Left lung (tissue), 14 donors: ENCODE measurements at places on chromosomes 3 and 15. TPM values are rescaled to one million over a fixed set of nuclear protein-coding genes. Genes with fewer than 3 reads are reported as not detected.

Gene SMAD6
- total RNA-seq: 84.9 TPM

Gene USP50
- not detected for total RNA-seq

Gene CAMK2N2
- 0.34 TPM for total RNA-seq

- no peaks in the 10 kb centered on the region for H3K27me3 ChIP-seq
- DNase-seq: no peak
- H3K27ac ChIP-seq: no peak overlapping the region
Observed at GRCh38 chr3:153180860-153181372, 18.9 kb downstream of the RAP2B start.

GRCh38 chr3:61828184-61828874 is 267.0 kb downstream of the PTPRG start:
- no peaks in the 10 kb centered on the region for H3K36me3 ChIP-seq
- peak; percentile 22 for DNase-seq
- H3K27me3 ChIP-seq: no peaks in the 10 kb centered on the region

- H3K36me3 ChIP-seq: no peaks in the 10 kb centered on the region
- H3K4me3 ChIP-seq: no peak within 1 kb of the TSS
- no peaks in the 10 kb centered on the region for H3K27me3 ChIP-seq
- no peak for DNase-seq
Observed at GRCh38 chr15:23447107-23447500, at the start of gene GOLGA6L2. GOLGA6L2 (minus strand) TSS chr15:23447243; CDS start chr15:23447181, 62 bp downstream.

DNA sequence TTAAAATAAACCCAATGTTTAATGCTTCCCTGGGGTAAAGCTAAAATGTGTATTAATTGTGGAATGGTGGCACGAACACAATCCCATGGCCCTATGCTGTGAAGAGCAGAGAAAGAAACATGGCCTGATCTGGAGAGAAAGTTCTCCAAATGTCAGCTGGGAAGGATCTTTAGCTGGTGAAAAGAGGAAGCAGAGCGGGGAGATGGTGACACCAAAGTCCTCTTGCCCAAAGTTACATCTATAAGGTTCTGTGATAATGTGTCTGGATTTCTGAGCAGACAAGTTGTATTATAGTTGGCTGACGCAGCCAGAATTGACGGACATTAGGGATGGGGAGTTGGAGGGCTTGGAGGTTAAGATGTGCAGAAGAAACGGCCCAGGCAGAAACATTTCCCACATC is 196.2 kb downstream of the CHST2 start:
- H3K27me3 ChIP-seq: no peaks in the 10 kb centered on the region
- DNase-seq: no peak
- H3K4me1 ChIP-seq: no peaks in the 10 kb centered on the region
- H3K36me3 ChIP-seq: no peaks in the 10 kb centered on the region

DNA sequence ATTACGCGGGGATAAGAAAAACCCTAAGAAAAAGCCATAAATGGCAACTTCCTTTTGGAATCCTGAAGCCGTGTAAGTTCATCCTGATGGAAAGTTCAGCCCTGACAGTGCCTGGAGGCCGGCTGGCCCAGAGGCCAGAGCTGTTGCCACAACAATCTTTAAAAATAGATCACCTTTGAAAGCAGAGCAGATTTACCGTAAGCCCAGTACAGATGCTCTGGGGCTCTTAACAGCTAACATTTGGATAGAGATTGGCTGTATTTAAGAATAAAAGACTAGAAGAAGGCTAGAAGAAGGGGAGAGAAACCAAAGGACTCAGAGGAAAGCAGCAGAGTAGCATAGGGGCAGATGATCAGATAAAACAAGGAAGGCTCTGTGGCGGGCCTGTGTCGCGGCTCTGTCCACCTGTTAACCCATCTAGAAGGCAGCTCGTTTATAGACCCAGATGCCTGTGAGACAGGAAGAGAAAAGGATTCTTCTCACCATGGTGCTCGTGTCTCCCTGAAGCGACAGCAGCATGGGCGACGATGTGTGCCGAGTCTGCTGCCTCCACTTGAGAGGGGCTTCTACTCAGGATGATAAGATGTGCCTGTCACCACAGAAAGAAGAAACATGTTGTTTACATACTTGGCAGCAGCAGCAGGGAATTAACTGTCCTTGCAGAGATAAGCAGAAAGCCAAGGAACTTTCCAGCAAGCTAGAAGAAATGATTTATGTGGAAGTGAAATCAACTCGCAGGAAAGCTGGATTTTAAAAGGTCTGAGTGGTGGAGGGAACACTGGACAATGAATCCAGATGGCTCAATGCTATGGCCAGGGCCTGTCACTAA is 69.9 kb downstream of the SYNM start:
- no peaks in the 10 kb centered on the region for H3K4me1 ChIP-seq
- DNase-seq: no peak
- H3K27ac ChIP-seq: no peak overlapping the region
- H3K36me3 ChIP-seq: no peaks in the 10 kb centered on the region
- no peak overlapping the region for H3K4me3 ChIP-seq

Gene VPS8
- total RNA-seq: 114 TPM

Gene GOLGA8A
- 47.7 TPM for total RNA-seq

GRCh38 chr3:114872050-114872449 is 275.0 kb downstream of the ZBTB20 start:
- H3K36me3 ChIP-seq: no peaks in the 10 kb centered on the region
- no peaks in the 10 kb centered on the region for H3K27me3 ChIP-seq
- H3K4me1 ChIP-seq: no peaks in the 10 kb centered on the region
- no peak overlapping the region for H3K27ac ChIP-seq
- no peak overlapping the region for H3K4me3 ChIP-seq

- no peaks in the 10 kb centered on the region for H3K4me1 ChIP-seq
- peak; percentile 34 for DNase-seq
- H3K4me3 ChIP-seq: no peak overlapping the region
- no peak overlapping the region for H3K27ac ChIP-seq
- H3K27me3 ChIP-seq: peaks cover 10% of the 10 kb centered on the region
Observed at GRCh38 chr3:45210308-45211041, 15.6 kb downstream of the TMEM158 start.

DNA sequence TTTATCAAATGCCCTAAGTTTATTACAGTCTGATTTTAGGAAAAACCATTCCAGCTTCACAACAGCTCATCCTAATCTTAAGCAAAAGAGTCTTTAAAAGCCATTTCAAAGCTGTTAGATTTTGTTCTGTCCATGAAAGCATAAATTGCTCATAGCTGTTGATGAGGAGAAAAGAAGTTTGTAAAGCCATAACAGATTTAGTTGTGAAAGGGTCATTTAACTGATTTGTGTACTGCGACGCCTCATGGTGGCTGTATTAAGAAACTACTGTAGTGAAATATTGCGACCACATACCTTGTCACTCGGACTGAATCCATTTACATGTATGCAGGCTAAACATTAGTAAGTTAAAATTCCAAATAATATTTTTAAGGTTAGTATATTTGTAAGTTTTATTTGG is 20.9 kb downstream of the BBX start:
- no peaks in the 10 kb centered on the region for H3K36me3 ChIP-seq
- H3K4me3 ChIP-seq: no peak overlapping the region
- no peaks in the 10 kb centered on the region for H3K27me3 ChIP-seq
- DNase-seq: no peak
- H3K27ac ChIP-seq: no peak overlapping the region

- no peaks in the 10 kb centered on the region for H3K27me3 ChIP-seq
- no peak overlapping the region for H3K27ac ChIP-seq
- H3K36me3 ChIP-seq: no peaks in the 10 kb centered on the region
- H3K4me3 ChIP-seq: no peak overlapping the region
Observed at GRCh38 chr3:132756108-132756650, 34.0 kb upstream of the NPHP3 start.

Gene GOLGA8H
- 0.55 TPM for total RNA-seq

GRCh38 chr3:43222590-43222989 is 63.8 kb upstream of the SNRK start:
- H3K27me3 ChIP-seq: no peaks in the 10 kb centered on the region
- H3K4me3 ChIP-seq: no peak overlapping the region
- no peaks in the 10 kb centered on the region for H3K36me3 ChIP-seq
- no peak overlapping the region for H3K27ac ChIP-seq

DNA sequence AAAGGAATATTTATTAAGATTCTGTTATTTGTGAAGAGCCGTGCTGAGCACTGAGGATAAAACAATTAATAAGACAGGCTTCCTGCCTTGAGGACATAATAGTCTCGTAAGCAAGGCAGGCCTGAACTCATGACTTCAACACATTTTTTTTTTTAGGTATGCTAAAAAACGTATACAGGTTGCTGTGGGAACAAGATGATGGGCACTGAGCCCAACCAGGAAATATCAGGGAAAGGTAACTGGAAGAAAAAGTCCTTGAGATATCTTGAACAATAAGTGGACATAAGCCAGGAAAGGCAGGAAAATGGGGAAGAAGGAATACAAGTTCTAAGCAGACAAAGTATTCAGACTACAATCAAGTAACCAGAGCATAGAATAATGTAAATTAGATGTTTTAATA is 26.1 kb downstream of the CERS3 start:
- H3K36me3 ChIP-seq: no peaks in the 10 kb centered on the region
- H3K4me1 ChIP-seq: no peaks in the 10 kb centered on the region
- H3K27ac ChIP-seq: no peak overlapping the region
- H3K27me3 ChIP-seq: no peaks in the 10 kb centered on the region
- no peak overlapping the region for H3K4me3 ChIP-seq
- DNase-seq: no peak

DNA sequence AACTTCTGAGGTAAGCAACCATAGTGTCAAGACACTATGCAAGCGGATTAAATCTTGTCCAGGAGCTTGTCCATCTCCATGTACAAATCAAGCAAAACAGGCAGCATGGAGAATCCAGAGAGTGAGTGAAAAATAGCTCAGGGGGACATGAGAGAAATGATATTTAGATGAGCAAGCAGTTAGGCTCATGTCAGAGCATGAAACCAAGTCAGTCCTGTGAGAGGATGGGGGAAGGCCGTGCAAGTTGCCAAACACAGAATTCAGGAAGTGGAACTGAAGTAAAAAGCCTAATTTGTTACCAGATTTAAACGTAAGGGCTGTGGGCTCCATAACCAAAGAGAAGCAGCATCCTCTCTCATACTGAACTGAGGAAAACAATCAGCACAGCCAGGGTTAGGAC is 995.9 kb downstream of the MCTP2 start:
- no peak overlapping the region for H3K27ac ChIP-seq
- H3K27me3 ChIP-seq: no peaks in the 10 kb centered on the region
- no peak overlapping the region for H3K4me3 ChIP-seq
- DNase-seq: no peak

- no peak overlapping the region for H3K27ac ChIP-seq
- peak; percentile 70 for DNase-seq
- no peaks in the 10 kb centered on the region for H3K4me1 ChIP-seq
- no peaks in the 10 kb centered on the region for H3K36me3 ChIP-seq
Observed at GRCh38 chr3:151445273-151446001, 15.4 kb downstream of the IGSF10 start.

DNA sequence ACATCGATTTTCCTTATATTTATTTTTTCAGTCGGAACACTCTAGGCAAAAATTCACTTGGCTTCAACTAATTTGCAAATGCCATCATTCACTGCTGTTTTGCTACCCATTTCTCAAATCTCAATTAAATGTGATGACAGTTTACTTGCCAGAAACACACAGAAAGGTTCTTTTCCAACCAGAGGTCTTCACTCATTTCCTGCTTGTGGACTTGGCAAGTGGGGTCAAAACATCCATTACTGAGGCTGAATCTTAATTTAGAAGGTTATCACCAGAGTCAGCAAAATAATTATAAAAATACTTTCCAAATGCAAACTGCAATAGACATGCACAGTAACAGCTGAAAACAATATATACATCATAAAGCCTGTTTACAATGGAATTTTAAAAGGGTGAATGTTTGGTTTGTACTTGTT is 625.4 kb upstream of the TBL1XR1 start:
- DNase-seq: peak; percentile 51
- H3K27ac ChIP-seq: no peak overlapping the region
- H3K36me3 ChIP-seq: no peaks in the 10 kb centered on the region
- H3K4me1 ChIP-seq: peaks cover 48% of the 10 kb centered on the region
- H3K27me3 ChIP-seq: no peaks in the 10 kb centered on the region

- H3K4me3 ChIP-seq: no peak overlapping the region
- no peaks in the 10 kb centered on the region for H3K4me1 ChIP-seq
- H3K27ac ChIP-seq: no peak overlapping the region
- H3K36me3 ChIP-seq: no peaks in the 10 kb centered on the region
- no peaks in the 10 kb centered on the region for H3K27me3 ChIP-seq
Observed at GRCh38 chr3:182500289-182500688, 293.0 kb upstream of the ATP11B start.

DNA sequence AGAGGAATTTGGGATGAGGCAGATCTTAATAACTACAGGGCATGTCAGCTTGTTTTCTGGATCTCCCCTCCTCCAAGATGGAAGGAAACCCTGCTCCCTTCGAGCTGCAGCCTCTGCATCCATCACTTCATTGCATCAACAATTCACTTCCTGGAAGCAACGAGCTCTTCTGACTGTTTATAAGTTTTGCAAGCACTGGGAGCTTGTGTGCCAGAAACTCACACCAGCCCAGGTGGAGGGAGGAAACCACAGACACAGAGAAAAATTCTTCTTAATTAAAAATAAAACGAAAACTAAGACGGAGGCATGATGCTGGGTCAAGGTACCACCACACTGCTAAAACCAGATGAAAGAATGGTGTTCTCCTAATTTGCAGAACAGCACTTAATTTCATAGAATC is 10.6 kb downstream of the LRIG1 start:
- peak; percentile 62 for DNase-seq
- no peak overlapping the region for H3K4me3 ChIP-seq
- peaks cover 64% of the 10 kb centered on the region for H3K4me1 ChIP-seq
